ENCODE measurements at places on chromosomes 4 and X.

DNA sequence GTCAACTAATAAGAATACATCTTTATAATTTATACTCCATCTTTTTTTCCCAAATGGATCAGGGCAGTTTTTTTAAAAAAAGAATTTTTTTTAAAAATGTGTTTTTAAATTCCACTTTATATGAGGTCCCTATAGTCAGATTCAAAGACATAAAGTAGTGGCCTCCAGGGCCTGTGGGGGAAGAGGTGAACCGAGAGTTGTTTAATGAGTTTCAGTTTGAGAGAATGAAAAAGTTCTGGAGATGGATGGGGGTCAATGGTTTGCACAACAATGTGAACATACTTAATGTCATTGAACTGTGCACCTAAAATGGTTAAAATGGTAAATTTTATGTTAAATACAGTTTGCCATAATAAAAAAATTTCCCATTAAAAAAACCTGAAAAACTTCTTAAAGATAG lies 53.8 kb downstream of the ZNF827 start:
- no peak for DNase-seq

- no peak for DNase-seq
Measured at GRCh38 chr4:2924765-2925301, 38.4 kb downstream of the NOP14 start.

DNA sequence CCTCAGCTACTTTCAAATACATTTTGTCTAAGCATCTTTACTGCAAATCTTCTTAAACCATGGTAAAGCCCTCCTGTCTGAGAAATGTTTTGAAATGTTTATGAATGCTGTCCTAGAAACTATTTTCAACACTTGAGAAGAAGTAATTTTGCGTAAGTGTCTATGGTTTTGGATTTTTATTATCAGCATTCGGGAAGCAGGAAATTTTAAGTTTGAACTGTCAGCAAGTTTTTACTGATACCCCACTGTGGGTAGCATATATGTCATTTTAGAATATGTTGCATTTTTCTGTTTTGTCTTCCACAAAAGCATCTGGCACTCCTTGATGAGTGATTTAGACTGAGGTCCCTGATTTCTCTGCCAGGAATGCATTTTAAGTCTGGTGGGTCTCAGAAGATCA lies 302.4 kb upstream of the GIMD1 start:
- DNase-seq, result no peak

DNA sequence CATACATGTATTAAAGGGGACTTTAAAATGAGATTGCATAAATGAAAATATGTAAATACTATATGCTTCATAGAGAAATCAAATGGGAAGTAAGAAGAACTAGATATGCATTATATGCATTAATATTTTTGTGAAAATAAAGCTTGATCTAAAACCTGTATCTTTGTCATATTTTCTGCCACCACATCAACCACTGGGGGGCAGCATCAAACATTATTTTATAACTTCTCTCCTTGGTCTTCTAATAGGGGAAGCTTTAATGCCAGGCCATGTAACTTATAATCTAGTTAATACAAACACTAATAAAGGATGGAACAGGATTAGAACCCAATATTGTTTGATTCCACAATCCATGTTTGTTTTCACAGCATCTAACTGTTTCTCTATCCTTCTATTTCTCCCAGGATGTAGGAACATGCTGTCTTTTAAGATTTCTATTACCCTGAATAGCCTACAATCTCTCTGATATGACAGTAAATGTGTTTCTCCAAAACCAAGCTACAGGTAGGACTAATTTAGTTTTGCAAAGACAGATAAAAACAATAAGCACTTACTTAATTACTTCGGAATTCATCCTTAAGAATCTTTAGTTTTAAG lies 10.0 kb downstream of the QRFPR start:
- peak; percentile 30 for DNase-seq

- DNase-seq, result no peak
Measured at GRCh38 chrX:40734971-40735324, 394 bp downstream of the MED14 start.

DNA sequence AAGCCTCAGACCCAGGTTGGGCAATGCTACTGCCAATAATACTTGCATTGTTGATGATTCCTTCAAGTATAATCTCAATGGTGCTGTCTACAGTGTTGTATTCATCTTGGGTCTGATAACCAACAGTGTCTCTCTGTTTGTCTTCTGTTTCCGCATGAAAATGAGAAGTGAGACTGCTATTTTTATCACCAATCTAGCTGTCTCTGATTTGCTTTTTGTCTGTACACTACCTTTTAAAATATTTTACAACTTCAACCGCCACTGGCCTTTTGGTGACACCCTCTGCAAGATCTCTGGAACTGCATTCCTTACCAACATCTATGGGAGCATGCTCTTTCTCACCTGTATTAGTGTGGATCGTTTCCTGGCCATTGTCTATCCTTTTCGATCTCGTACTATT lies 7.4 kb downstream of the LPAR4 start:
- no peak for DNase-seq

DNA sequence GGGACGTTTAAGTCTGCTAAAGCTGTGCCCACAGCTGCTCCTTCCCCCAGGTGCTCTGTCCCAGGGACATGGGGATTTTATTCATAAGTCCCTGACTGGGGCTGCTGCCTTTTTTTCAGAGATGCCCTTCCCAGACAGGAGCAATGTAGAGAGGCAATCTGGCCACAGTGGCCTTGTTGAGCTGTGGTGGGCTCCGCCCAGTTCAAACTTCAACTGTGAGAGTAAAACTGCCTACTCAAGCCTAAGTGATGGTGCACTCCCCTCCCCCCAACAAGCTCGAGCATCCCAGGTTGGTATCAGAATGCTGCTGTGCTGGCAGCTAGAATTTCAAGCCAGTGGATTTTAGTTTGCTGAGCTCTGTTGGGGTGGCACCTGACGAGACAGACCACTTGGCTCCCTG lies 1371.4 kb downstream of the ADGRL3 start:
- DNase-seq, result no peak

DNA sequence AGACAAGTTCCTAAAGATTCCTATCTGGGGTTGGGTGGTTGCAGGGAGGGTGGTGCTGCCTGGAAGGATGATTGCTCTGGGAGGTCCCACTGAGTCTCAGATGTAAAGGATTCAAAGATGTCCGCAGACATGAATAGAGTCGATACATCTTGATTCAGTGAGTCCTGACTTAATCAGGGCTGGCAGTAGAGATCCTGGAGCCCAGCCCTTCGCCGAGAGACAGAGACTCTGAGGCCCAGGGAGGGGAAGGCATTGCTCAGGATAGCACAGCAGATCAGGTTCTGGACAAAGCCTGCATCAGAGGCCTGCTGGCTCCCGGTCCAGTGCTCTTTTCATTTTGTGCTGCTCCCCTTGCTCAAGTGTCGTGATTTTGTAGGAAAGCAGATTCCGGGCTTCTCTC lies 21.7 kb downstream of the PJA1 start:
- no peak for DNase-seq

DNA sequence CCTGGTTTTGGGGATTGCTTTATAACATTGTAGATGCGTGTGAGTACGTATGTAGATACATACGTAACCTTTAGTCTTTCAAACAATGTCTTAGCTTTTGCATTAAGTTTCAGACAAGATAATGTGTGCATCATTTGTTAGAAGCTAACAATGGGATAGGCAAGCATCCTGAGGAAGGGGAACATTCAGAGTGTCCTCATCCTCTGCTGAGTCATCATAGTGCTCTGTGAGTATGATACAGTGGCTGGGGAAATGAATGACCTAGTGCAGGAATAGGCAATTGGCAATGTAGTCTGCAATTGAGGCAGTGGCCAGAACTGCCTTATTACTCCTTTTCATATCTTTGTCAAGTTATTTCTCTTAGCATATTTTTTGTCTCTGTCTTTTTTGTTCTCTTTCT lies 7.3 kb downstream of the NAP1L5 start:
- no peak for DNase-seq

DNA sequence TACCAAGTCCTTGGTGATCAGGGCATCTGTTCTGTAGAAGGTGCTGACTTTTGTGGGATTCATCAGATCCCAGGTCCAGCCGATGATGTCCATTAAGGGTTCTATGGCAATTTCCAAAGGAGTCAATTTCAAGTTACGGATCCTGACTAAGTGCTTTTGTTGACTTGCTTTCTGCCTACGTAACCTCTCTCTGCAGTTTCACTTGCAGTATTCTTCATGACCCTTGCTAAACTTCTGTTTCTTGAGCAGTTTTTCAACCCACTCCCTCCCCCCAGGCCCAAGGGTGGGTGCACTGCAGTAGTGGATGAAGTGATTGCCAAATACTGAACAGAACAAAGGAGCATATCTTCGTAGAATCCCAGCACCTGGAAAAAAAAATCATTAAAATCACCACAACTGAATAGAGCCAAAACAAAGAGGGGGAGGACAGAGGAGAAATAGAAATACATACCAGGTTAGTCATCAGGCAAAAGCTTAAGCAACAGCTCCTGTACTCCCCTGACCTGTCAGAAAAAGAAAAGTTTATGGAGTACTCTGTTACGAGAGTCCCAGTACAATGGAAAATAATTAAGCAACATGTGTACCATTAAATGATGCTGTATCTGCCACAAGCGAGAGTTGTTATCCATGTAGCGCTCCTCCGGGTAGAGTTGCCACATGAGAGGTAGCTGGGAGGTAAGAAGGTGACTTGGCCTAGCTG lies 5.8 kb downstream of the CMC4 start:
- DNase-seq, result no peak

DNA sequence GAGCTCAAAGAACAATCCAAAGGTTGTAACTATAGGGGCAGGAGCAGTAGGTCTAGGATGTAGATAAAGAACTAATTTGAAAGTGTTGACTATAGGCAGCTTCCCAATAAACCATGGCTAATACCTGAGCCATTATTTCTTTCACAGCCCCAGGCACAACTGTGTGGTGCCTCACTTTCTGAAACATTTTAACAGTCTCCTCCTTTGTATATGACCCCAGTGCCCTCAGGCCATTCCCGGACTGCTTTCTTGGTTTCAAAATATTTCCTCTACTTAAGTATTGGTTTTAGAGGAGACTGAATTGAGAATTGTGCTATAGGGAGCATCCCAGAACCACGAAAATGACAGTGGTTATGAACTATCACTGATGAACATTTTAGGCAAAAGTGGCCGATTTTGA lies 728.7 kb downstream of the IL1RAPL1 start:
- DNase-seq, result no peak

DNA sequence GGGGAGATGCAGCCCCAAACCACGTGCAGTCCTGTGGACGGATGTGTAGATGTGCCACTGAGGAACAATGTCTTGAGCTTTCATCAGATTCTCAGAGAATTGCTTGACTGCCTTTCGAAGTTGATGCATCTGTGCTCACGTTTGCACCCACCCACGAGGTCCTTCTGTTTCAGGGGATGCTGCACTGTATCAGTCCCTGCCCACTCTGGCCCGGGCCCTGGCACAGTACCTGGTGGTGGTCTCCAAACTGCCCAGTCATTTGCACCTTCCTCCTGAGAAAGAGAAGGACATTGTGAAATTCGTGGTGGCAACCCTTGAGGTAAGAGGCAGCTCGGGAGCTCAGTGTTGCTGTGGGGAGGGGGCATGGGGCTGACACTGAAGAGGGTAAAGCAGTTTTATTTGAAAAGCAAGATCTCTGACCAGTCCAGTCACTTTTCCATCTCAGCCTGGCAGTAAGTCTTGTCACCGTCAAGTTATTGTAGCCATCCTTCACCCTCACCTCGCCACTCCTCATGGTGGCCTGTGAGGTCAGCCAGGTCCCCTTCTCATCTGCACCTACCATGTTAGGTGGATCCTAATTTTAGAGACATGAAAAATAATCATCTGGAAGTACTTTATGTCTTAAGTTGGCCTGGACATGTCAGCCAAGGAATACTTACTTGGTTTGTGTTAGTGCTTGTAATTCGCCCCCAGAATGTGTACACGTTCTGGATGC lies 36.4 kb upstream of the MSANTD1 start:
- no peak for DNase-seq

- no peak for DNase-seq
Measured at GRCh38 chr4:167956676-167957075, 135.7 kb upstream of the ANXA10 start.

GRCh38 chr4:150367326-150367725 lies 214.6 kb upstream of the MAB21L2 start:
- DNase-seq, result no peak

DNA sequence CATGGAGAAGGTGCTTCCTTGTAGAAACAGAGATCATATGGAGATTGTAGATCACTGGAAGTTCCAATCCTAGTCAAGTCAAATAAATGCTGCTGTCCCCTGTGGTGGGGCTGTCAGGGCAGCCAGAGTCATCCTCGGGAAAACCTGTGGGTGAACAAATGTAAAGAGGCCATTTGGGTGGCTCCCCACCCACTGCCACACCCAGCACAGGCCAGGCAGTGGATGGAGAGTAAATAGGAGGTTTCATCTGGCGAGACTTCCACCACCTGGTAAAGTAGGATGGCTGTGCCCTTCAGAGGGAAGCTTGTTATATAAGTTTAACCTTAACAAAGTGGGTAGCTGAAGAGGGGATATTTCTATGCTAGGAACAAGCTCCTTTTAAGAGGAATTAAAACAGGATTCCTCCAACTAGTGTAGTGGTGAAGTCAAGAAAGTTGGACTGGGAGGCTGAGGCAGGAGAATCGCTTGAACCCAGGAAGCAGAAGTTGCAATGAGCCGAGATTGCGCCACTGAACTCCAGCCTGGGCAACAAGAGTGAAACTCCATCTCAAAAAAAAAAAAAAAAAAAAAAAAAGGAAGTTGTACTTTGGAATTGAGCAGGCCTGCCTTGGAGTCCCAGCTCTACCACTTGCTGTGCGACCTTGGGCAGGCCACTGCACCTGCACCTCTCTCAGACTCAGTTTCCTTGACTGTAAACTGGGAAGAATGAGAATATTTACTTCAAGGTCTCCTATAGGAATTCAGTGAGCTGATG lies 273.7 kb downstream of the PTTG2 start:
- DNase-seq, result no peak

DNA sequence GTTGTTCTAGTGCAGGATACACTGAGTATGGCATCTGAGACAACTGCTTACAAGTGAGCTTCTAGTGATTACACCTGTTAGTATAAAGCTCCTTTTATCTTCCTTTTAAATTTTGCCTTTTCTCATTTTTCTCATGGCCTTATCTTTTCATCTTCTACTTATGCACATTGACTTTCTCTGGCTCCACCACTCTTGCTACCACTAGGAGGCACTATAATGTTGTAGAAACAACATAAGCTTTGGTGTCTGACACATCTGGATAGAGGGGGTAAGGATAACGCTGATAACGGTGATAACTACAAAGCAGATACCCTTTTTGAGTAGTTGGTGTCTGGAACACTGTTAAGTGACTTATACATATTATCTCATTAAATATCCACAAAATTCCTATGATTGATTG lies 187.4 kb upstream of the TEX13C start:
- no peak for DNase-seq

GRCh38 chrX:151765026-151765425 lies 30.5 kb downstream of the CNGA2 start:
- DNase-seq, result no peak

DNA sequence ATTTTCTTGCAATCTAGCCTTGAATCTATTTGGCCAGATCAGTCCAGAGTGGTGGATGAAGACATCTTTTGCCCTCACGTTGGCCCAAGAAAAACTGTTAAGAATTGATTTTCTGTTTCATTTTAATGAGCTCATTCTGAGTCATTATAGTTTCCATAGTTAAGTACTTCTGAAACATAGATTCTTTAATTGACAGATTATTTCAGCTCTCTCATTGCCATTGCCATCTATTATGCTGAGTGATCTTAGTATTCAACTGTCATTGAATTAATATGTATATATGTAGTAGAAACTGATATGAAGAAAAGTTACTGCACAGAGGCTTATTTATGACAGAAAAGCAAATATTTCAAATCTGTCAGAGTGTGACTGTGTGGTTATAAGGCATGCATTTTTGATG lies 45.5 kb upstream of the PPP1R2C start:
- no peak for DNase-seq

- DNase-seq, result peak; percentile 25
Measured at GRCh38 chrX:150547375-150548115, 20.9 kb upstream of the MTM1 start.

GRCh38 chrX:70176938-70177533 lies at the start of gene DGAT2L6:
TSS of gene DGAT2L6 (plus strand) at chrX:70177483. CDS start at chrX:70177583, 100 bp downstream.
- peak; percentile 43 for DNase-seq

Data from NCI-H345 (cell line).